ENCODE measurements at places on chromosomes 12 and 14.
A peak's percentile ranks its signal among the peaks of the same experiment; 100 is the strongest.

DNA sequence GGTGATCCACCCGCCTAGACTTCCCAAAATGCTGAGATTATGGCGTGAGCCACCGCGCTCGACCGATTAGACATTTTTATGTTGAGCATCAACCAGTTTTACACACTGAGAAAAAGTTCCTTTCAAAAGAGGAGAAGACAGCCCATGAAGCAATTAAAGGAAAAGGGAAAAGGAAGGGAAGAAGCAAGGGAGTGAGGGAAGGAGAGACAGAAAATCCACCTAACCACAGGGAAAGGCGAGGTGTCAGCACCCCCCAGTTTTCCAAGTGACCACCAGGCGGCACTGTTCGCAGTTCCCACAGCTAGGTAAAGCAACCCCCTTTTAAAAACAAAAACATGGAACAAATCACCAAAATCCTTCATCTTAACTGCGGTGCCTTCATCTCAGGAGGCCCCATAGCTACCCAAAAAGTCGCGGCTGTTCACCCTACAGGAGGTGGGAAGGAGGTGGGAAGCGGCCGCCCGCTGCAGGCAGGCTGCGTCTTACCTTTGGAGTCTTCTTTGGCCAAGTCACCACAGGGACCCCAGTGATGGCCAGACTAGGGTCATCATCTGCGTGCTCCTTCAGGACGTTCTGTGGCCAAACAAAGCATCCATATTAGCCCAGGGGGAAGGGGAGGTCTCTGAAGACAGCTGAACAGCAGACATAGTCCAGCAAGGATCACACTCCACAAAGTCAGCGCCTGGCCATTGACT is 86.6 kb downstream of the KDM2B start:
- no peak overlapping the region for H3K27ac ChIP-seq
- no peaks in the 10 kb centered on the region for H3K27me3 ChIP-seq
- peaks cover 7% of the 10 kb centered on the region for H3K4me1 ChIP-seq

DNA sequence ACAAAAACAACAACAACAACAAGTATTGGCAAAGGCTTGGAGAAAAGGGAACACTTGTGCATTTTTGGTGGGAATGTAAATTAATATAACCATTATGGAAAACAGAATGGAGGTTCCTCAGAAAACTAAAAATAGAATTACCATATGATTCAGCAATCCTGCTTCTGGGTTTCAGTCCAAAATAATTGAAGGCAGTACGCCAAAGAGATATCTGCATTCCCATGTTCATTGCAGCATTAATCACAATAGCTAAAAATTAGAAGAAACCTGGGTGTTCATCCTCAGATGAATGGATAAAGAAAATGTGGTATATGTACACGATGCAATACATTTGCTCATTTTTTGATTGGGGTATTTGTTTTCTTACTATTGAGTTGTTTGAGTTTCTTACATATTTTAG is 813.0 kb downstream of the NRXN3 start:
- H3K36me3 ChIP-seq: no peaks in the 10 kb centered on the region
- no peak overlapping the region for H3K4me3 ChIP-seq
- H3K4me1 ChIP-seq: no peaks in the 10 kb centered on the region
- H3K27me3 ChIP-seq: no peaks in the 10 kb centered on the region
- no peak for DNase-seq
- H3K27ac ChIP-seq: no peak overlapping the region

GRCh38 chr14:98077176-98077575 is 1194.8 kb downstream of the BCL11B start:
- no peaks in the 10 kb centered on the region for H3K4me1 ChIP-seq
- no peaks in the 10 kb centered on the region for H3K36me3 ChIP-seq
- H3K27ac ChIP-seq: no peak overlapping the region
- no peak for DNase-seq

DNA sequence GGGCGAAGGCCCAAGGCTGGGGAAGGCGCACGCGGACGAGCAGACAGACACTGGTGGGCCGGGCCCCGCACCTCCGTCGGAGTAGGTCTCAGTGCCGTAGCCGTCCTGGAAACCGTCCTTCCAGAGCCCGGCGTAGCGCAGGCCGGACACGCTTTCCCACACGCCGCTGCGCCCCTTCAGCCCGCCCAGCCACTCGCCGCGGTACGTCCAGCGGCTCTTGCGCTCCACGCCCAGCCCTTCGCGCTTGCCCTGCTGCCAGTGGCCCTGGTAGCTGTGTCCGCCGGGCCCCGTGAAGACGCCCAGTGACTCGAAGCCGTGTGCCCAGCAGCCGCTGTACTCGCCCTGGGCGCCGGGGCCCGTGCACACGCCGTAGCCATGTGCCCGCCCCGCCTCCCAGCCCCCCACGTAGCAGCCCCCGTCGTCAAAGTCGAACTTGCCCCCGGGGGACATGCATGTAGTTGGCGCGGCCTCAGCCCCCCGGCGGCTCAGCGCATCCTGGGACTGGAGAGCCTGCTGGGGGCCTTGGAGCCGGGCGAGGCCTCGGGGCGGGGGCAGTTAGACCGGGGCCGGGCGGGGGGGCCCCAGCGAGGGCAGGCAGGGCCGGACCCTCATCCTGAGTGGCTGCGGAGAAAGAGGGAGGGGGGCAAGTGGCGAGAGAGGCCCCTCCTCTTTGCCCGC is 1.4 kb downstream of the JPH4 start:
- H3K27ac ChIP-seq: no peak overlapping the region
- H3K4me3 ChIP-seq: peak overlapping the region; percentile 29
- no peak for DNase-seq

- no peak for DNase-seq
- H3K4me1 ChIP-seq: no peaks in the 10 kb centered on the region
- no peak overlapping the region for H3K27ac ChIP-seq
- H3K27me3 ChIP-seq: no peaks in the 10 kb centered on the region
- no peak overlapping the region for H3K4me3 ChIP-seq
Measured at GRCh38 chr12:9387450-9387849, 179.3 kb upstream of the PZP start.

DNA sequence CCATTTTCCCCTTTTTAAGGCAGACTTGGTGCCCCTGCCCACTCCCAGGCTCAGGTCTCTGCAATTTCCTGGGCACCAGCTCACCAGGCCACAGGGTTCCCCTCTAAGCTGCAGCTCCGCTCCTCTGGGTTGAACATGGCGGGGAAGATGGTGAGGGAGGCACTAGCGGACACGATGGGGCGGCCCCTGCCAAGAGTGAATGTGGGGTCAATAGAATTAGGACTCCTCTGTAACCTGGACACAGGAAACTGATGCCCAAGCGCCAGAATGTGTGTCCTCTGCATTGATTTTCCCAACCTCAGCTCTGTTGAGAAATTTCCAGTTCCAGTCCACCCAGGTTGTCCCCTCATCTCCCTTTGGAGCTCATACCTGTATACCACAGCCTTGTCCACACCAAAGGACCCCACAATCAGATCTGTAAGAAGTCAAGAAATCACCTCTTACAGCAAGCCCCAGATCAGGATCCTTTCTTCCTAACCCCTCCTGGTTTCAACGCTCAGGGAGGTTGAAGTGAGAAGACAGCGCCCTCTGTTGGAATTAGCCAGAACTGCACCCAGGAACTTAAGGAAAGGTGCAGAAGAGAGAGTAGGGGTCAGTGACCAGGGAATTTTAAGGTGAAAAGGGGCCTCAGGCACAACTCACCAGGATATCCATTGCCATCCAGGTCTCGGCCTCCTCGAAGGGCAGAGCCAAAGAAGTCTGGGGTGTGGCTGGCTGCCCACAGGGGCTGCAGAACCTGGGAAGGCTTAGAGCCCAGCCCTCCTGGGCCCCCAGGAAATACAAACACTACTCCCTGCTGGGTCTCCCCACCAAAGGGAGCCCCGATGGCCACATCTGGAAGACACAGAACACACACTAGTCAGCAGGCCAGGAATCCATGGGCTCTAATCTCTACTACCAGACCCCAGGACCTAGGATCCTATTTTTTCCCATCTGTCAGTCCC is 14.7 kb downstream of the ITGA5 start:
- H3K4me1 ChIP-seq: peaks cover 12% of the 10 kb centered on the region
- DNase-seq: peak; percentile 45
- no peak overlapping the region for H3K4me3 ChIP-seq
- H3K27ac ChIP-seq: peak overlapping the region; percentile 40
- H3K27me3 ChIP-seq: no peaks in the 10 kb centered on the region

All from effector memory CD4-positive, alpha-beta T cell (primary cell).